Esophagus mucosa (tissue), 1 donor: ENCODE measurements at places on chromosomes 1 and 21.

GRCh38 chr1:225653463-225654276 is 747 bp upstream of the ENAH start:
- ATAC-seq, result peak; percentile 54

DNA sequence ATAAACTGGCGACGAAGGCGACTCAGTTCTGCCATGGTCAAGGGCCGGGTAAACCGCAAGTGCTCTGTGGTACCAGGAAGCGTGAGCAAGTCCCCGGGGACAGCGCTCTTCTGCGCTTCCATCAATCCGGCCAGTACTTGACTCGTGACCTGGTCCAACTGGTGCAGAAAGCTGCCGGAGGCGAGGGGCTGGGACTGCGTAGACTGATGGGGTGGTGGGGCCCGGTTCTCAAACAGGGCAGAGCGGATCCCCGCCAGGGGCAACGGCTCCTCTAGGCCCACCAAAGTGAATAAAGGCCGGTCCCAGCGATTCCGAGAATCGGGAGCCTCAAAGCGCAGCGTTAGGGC is 852 bp downstream of the KTI12 start:
- ATAC-seq, result peak; percentile 42

GRCh38 chr1:45254490-45254889 is 48.1 kb upstream of the ZSWIM5 start:
- ATAC-seq, result no peak

DNA sequence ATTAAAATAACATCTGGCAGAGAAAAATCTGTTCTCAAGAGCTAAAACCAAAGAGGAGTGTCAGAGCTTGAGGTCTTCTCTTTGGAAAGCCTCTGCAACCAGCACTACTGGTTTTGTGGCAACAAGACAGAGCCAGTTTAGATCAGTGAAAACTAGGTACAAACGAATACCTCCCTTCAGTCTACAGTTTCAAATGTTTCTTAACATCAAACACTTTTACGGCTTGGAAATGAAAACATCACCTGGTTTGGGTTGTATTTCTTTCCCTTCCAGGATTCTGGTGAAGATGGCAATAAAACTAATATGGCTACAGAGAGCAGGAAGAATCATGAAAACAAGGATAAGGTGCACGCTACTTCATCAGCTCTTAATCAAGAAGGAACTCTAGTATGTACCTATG is 339.4 kb upstream of the ESRRG start:
- ATAC-seq, result no peak

DNA sequence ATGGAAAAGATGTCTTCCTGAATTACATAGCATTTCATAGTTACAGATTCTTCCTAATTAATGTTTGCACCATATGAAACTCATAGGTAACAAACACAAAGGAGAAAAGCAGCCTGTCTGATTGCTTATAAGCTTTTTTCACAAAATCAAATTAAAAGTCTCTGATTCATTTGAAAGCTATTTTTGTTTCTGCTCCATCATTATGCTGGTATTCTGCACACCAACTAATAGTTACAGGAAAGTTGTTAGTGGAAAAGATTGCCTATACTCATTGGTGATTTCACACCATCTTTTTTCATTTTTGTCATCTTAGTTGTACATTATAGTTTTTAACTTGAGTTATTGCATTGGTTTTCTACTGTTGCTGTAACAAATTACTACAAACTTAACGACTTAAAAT is 70.0 kb downstream of the PRKAA2 start:
- no peak for ATAC-seq

DNA sequence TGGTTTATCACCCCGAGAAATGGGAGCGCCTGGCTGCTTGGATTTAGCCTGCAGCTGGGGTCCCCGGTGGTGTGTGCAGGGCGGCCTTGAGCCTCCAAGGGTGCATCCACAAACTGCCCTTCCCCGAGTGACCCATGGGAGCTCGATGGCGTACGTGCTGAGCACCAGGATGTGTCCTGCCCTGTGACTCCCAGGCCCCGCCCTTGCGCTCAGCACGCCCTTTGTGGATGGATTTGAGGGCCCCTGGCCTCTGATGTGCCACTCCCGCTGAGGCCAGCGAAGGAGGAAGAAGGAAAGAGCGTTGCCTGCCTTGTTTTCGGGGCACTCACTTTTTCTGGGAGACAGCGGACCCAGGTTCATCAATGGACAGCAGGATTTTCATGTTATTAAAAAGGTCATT is 1.7 kb upstream of the TFF3 start:
- no peak for ATAC-seq

DNA sequence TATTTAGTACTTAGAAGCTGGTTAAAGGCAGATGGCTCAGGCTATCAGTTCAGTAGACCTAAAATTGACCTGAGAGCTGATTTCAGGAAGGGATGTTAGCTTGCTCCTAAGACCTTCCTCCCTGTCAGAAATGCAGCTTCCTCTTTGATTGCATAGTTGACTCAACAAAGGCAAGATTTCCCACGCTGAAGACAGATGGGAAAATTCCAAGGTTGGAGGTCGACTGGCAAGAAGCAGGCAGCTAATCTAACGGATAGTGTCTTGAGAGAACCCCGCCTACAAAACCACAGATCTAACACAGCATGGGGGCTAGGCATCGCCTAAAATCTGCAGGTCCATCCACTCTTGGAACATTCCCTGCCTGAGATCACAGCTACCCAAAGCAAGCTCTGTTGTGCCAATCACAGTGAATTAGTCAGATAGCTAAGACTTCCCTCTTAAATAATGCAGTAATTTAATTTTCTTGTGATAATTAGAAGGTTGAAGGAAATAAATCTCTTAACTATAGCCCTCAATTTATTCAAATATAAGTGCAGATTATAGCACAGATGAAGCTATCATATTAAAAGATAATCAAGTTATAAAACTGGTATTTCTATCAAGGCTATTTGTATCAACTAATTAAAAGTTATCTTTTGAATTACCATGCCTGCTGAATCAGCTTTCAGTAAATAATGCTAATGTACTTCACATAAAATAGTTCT is 357.8 kb upstream of the SGIP1 start:
- ATAC-seq, result no peak

DNA sequence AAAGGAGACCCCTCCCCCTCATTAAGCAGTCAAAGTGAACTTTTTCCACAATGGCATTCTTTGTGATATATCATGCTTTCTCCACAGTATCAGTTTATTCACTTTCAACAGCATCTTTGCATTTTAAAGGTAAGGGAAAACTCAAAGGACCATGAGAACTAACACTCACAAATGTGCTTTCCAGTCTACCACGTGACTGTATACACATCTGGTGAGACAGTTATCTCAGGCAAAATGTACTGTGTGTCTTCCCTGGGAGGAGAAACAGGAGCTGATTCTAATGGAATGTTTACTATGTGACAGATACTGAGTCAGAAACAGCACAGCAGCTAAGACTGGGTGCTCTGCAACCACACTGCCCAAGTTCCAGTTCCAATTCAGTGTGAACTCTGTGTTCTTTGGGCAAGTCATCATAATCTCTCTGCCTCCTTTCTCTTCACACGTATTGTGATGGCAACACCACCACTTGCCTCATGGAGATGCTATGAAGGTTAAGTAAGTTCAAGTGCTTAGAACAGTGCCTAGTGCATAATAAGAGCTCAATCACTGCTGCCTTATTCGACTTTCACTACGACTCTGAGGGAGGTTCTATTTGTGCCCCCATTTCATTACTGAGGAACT is 79.0 kb downstream of the SLC45A1 start:
- ATAC-seq, result peak; percentile 60

DNA sequence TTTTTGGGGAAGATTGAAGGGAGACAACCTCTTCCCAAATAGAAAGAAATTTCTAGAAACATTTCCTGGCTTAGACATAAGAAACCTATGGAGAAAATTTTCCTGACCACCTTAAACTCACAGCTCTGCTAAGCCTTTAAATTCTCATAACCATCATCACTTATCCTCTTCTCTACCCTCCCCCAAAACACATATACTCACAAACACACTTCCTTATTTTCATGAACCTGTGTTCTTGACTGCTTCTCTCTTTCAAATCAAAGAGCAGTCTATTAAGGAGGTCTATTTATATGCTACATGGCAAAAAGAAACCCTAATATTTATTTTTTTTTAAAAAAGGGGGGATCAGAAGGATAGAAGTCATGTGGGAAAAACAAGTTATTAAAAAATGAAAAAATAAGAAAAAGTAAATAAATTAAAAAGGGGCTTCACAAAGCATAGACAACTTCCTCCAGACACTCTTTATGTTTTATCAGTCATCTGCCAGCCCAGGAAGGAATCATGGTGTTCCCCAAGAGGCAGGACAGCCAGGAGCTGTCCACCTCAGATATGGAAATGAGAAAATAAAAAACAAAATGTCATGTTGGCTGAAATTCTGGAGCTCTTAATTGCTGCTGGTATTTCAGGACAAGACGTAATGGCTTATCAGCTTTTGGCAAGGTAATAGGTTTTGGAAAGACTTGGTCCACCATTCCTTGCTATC is 12.8 kb upstream of the RGS2 start:
- ATAC-seq, result no peak

DNA sequence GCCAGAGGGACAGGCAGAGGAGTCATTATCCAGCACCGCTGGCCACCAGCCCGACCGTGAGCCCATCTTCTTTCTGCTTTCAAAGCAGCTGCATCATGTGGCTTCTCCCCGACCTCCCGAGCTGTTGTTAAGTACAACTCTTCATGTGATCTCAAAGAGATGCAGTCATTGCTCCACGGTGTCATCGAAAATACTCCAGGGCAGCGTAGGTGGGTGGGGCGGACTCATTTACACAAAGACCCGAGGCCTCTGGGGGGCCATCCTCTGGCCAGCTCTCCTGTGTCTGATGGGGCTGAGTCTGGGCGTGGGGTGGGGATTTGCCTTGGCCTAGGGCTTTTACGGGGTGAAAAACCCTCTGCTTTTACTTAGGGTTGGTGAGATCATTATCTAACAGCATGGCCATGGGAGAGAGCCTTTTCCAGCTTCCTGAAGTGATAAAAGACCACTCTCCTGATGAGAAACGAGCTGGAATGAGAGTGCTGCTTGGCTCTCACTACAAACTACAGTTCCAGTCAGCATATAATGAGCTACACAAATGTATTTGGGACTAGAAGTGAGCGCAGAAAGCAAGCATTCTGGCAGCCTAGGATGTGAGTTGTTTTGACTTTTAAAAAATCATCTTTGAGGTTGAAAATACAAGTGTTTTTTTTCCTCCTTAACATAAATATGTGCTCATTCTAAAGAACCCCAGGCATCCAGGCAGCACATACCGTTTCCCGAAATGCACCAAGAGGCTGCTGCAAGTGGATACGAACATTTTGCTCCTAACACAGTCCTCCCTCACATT is 165.0 kb downstream of the RHOU start:
- no peak for ATAC-seq

- ATAC-seq, result peak; percentile 61
Observed at GRCh38 chr1:31723828-31724359, 20.1 kb upstream of the COL16A1 start.

GRCh38 chr1:180504186-180504585 is 1.8 kb upstream of the ACBD6 start:
- ATAC-seq, result no peak

DNA sequence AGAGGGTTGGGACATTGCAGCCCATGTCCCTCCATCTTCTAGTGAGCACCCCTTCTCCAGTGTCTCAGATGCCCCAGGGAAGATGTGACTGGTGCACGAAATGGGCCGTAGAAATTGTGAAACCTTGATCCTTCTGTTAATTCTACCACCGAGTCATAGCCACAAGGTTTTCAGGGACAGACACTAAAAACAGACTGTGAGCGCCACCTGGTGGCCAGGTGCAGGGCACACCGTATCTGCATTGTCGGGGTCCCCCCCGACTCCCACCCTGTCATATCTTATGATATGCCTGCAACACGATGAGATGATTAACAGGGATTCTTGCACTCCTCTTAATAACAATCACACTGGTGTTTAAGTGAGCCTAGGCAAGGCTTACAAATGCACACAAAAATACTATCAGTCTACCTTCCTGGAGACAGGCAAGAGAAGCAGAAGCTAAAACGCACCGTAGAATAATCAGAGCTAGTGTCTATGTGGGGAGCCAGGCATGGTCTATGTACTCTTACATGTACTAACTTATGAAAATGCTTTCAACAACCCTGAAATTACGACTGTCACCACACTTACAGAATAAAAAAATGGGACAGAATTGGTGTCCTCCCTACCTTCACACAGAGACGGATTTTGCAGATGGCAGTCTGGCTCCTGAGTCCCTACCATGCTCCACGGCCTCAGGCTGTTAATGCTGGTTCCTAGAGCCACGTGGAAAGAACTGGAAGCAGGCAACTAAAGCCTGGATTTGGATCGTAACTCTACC is 57.9 kb downstream of the FHAD1 start:
- peak; percentile 82 for ATAC-seq

DNA sequence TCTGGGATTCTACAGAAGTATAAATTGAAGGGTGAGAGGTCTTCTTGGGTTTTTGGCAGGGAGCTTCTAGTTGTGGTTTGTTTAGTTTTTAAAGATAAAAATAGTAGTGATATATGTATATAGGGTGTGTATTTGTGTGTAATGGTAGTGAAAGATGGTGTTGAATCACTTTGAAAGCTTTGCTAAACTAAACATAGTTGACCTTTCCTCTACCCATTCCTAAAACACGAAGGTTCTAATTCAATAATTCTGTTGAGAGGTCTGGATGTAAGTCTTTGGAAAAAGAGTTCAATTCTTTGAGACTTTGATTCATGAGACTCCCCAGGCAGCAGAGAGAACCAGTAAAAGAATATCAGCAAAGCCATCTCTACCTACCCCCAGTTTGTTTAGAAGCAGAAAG is 247.9 kb upstream of the DUSP10 start:
- ATAC-seq, result no peak

GRCh38 chr21:17612023-17612564 is 607 bp downstream of the BTG3 start:
- ATAC-seq, result peak; percentile 34

GRCh38 chr21:46483300-46484295 is 24.9 kb downstream of the DIP2A start:
- no peak for ATAC-seq

DNA sequence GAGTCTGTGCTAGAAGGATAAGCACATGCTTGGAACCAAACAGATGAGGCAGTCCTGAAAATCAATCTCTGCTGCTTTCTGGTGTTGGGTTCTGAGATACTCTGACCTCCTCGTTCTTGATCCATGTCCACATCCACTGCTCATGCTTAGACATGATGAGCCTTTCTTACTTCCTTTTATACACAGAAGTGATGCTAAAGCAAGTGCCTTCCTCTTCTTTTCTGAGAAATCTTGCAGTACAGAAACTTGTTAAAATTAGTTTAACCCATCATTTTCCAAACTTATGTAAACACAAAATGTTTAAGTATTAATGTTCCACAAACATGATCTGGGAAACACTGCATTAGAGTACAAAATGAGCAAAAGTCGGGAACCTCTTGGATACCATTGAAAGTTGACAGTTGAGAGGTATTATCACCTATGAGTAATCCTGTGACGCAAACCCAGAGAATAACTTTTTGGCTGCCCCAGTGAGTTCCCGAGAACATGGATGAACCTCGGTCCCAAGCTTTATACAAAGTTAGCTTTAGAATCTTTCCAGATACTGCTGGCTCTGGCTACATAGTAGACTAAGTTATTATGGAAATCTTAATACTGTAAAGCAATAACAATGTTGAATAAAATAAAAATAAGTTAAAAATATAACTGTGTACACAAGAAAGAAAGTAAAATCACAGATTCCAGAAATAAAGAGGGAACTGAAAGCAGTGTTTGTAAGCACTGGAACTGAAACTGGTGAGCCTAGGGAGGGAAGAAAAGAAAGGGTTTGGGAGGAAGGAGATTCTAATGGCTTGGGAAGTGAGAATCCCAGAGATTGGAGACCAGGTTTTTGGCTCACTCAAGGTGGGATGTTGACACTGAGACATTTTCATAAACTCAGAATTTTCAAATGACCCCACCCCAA is 429.3 kb upstream of the RUNX1 start:
- ATAC-seq, result no peak
